ENCODE measurements at places on chromosomes 13 and 19. TPM values are rescaled to one million over a fixed set of nuclear protein-coding genes. Genes with fewer than 3 reads are reported as not detected.
A peak's percentile ranks its signal among the peaks of the same experiment; 100 is the strongest.

GRCh38 chr19:12641456-12641855, 25.1 kb downstream of the MAN2B1 start:
- DNase-seq, result no peak

- peak; percentile 48 for DNase-seq
These were observed 116.9 kb downstream of the EFNB2 start for GRCh38 chr13:106418556-106418955.

DNA sequence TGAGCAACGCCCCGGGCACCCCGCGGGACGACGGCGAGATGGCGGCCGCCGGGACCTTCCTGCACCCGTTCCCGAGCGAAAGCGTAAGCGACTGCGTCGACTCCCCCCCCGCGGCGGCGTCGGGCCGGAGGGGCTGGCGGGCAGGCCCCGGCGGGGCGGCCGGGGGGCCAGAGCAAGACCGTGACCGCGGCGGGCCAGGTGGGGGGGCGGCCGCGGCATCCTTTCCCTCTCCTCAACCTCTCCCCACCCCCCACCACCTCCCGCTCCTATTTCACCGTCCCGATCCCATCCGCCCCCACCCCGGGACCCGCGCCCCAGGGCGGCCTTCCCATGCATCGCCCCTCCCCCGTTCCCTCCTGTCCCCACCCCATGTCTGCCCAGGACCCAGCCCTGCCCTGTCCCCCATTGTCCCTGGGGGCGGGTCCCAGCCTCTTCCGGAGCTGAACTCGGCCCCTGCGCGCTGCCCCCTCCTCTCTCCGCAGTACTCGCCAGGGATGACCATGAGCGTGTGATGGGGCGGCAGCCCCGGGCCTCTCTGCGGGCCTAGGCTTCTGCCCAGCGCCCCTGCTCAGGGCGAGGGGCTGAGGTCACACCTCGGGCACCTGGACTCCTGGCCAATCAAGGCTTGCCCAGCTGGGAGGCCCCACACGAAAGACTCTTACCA, 4.1 kb downstream of the ISYNA1 start:
- DNase-seq, result no peak

DNA sequence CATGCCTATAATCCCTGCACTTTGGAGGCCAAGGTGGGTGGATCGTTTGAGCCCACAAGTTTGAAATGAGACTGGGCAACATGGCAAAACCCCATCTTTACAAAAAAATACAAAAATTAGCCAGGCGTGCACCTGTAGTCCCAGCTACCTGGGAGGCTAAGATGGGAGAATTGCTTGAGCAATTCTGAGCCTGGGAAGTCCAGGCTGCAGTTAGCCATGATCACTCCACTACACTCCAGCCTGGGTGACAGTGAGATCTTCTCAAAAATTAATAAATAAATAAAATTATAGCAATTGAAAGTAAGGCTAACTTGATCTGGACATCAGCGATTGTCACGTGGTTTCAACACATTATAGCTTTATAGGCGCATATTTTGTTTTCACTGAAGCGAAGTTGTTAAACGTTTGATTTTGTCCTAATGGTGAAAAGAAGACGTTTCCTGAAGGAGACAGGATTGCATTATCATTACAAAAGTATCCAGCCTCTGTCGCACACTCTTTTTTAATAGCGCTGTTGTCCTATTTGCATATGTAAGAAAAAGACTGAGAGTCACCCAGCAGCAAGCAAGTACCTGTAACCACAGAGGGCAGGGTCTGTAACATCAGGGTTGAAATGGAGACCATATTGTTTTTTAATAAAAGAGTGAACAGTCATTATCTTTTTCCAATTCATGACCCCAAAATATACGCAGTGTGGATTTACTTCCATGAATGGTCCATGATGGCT, 335.7 kb downstream of the DCT start:
- no peak for DNase-seq

- DNase-seq, result no peak
These were observed 3.7 kb upstream of the DMPK start for GRCh38 chr19:45785781-45786532.

DNA sequence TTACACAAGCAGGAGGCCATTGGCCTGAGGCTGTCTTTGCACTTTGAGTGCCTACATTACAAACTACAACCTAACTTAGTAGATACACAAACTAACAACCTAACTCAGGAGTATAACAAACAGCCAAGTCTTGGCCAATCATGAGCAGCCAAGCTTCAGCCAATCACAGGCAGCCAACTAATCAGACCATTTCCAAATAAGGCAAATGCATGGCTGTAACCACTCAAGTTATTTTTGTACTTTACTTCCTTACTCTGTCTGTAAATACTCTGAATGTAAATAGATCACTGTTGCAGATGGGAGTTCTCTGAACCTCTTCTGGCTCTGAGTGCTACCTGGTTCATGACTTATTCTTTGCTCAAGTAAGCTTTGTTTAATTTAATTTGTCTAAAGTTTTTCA, 748.1 kb upstream of the SGCG start:
- DNase-seq, result no peak

DNA sequence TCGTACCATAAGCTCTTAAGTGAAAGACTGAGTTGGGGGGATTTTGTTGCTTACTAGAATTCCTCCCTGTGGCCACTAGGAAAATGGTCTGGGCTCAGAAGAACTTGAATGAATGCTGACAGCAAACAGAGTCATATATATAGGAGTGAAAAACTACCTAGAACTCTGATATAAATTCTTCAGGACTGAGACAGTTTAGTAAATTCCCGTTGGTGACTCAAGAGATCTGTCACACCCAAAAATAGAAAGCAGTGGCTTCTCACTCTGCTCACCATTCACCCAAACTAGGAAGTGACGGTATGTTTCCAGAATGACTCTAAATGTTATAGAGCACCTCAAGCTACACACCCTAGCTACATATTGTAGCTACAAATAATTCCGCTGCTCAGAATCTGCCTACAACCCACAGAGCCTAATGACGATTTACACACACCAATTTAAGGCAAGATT, 116.2 kb downstream of the TBC1D4 start:
- DNase-seq, result peak; percentile 93

NLRP9 gene
- total RNA-seq, result not detected

ZNF628 gene
- total RNA-seq, result 13.9 TPM

ZNF490 gene
- 7.9 TPM for total RNA-seq

CRLF1 gene
- total RNA-seq, result 0.57 TPM

FCER2 gene
- not detected for total RNA-seq
